Cardiac fibroblast (primary cell): ENCODE measurements at places on chromosomes 5 and 9.

GRCh38 chr5:61159836-61160235 is 2.4 kb downstream of the SMIM15 start:
- peak; percentile 37 for DNase-seq

GRCh38 chr5:96280946-96281393 is 152.1 kb downstream of the PCSK1 start:
- peak; percentile 35 for DNase-seq

DNA sequence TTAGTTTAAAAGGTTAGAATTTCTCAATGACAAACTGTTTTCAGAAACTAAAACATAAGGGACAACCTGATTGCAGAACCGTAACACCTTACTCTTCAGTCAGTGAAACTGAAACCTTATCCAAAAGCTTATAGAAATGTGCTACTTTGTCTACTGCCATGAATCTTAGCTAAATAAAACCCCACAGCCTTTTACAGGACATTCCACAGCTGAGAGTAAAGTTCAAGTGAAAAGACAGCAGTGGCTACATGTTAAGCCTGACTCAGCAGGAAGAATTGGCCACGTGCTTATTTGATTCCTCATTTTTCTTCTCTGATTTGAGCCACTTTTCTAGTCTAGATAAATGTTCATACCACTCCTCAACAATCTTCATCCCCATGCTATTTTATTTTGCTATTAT is 278.7 kb upstream of the ISL1 start:
- DNase-seq = no peak

DNA sequence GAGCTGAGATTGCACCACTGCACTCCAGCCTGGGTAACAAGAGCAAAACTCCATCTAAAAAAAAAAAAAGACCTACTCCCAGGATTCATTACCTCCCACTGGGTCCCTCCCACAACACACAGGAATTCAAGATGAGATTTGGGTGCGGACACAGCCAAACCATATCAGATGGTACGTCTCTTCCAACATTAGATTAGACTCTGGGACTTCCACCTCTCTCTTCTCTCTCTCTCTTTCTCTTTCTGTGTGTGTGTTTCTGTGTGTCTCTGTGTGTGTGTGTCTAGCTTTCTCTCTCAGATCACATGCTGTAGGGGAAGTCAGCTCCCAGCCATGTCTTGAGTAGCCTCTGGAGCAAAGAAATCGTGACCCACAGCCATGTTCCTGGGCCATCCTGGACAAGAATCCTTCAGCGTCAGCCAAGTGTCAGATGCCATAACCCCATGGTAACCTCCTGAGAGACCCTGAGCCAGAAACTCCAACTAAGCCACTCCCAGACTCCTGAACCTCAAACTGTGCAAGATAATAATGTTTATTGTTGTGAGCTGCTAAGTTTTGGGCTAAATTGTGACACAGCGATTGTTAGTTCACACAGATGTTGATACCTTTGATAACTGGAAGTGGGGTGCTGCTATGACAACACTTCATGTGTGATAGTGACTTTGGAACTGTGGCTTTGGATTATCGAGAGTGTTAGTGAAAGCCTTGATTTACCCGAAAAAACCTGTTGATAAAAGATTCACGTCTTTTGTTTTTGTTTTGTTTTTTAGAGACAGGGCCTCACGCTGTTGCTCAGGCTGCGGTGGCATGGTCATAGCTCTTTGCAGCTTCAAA is 4.1 kb upstream of the CMBL start:
- no peak for DNase-seq

DNA sequence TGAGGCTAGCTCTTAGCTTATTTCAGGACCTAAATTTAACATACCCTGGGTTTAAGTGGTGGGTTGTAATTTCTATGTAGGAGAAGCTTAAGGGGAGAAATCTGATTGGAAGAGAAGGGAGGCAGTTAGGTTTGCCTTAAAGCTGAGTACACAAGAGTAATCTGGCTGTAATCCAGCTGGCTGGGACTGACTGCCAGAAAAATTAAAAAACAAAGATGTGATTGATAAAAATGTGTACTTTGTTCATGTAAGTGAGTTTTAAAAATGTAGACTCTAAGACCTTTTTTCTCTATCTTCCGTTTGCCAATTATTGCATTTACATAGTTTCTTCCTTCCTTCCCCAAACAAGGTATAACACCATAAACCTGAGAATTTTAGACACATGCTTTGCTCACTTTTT is 17.5 kb upstream of the MSMP start:
- DNase-seq = peak; percentile 63

- DNase-seq = no peak
Observed at GRCh38 chr9:115832031-115832430, 321.6 kb upstream of the PAPPA start.

DNA sequence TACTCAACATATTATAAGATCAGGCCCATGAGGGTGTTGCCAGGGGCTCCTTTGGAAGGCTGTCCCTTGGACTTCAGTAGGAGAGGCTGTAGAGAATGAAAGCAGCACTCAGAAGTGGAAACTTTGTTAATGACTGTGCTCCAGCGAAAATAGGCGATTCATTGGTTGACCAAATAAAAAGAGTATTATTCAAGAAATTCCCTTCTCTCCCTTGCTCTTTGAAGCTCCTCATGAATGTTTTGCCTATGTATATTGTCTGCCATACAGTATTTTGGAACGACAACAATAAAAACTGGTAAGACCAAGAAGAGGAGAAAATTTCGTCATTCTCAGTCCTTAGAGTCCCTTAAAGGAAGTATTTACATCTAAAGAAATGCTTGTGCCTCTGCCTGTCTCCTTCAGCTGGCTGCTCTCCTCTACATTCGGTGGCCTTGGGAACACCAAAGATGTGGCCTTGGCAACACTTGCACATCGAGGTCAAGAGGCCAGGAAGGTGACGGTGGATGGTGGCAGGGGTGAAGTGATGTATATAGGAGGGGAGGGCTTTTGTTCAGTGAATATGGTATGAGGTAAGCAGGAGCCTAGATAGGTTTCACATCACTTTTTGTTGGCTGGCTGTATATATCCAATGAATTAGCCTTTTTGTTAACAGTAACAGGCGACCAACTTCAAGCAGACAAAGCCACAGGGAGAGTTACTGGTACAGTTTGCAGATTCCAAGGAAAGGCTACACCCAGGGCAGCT is 95.0 kb upstream of the ACTBL2 start:
- DNase-seq = no peak

DNA sequence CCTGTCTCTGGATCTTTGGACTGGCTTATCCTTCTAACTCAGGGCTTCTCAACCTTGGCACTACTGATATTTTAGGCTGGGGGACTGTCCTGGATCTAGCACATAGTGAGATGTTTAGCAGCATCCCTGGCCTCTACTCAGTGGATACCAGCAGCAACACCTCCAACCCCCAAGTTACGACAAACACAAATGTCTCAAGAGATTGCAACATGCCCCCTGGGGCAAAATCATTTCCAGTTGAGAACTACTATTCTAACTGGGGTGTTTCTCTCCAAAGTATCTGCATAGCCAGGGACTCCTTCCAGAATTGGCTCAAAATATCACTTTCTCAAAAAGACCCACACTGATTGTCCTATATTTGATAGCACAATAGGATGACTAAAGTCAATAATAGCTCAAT is 7.2 kb upstream of the TLR4 start:
- DNase-seq = no peak

DNA sequence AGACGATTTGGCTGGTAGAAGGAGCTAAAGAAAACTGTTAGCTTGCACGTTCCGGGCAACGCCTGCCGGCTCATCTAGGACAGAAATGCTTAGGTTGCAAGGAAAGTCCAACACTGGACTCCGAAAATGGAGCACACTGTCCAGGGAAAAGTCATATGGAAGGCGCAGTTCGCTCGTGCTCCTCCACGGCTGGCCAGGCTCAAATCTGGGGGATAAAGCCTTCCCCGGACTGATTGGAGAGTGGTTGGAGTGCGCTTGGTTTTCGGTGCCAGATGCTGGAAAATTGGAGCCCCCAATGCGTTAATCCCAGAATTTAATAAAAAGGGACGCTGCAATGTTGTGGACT is 955 bp downstream of the CDH6 start:
- DNase-seq = peak; percentile 18

GRCh38 chr9:23229890-23230317 is 596.1 kb downstream of the ELAVL2 start:
- DNase-seq = no peak

DNA sequence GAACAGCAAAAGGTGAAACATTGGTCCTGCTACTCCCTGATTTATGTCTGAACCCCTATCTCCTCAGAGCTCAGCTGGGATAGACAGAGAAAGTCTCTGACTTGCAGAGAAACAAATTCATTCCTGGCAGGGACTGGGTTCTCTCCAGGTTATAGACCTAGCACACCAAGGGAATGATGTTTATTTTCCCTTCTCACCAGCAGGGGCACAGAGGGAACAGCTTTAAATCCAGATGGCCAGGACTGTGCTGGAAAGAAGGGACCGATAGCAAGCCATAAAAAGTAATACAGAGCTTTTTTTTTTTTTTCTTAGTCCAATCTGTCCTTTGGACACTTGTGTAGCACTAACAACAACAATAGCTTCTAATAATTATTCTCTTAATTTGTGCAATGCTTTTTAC is 141.1 kb upstream of the C9orf72 start:
- no peak for DNase-seq

- no peak for DNase-seq
Observed at GRCh38 chr9:38073882-38074281, 4.9 kb upstream of the SHB start.

DNA sequence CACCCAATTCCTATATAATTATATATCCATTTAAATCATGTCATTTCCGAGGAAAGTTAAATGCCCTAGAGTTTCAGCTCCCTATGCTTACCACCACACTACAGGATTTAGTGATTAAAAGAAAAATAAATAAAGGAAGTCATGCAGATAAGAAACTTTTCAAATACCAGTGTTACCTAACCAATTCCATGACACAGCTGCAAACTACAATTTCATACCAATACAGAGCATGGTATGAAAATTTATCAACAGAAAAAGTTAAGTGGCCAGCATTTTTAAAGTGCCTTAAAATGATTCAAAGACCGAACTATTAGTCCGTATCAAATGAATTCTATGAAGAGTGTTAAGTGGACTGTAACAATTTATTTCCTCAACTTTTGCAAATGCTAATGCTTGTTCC is 35.9 kb downstream of the CEP120 start:
- DNase-seq = no peak

DNA sequence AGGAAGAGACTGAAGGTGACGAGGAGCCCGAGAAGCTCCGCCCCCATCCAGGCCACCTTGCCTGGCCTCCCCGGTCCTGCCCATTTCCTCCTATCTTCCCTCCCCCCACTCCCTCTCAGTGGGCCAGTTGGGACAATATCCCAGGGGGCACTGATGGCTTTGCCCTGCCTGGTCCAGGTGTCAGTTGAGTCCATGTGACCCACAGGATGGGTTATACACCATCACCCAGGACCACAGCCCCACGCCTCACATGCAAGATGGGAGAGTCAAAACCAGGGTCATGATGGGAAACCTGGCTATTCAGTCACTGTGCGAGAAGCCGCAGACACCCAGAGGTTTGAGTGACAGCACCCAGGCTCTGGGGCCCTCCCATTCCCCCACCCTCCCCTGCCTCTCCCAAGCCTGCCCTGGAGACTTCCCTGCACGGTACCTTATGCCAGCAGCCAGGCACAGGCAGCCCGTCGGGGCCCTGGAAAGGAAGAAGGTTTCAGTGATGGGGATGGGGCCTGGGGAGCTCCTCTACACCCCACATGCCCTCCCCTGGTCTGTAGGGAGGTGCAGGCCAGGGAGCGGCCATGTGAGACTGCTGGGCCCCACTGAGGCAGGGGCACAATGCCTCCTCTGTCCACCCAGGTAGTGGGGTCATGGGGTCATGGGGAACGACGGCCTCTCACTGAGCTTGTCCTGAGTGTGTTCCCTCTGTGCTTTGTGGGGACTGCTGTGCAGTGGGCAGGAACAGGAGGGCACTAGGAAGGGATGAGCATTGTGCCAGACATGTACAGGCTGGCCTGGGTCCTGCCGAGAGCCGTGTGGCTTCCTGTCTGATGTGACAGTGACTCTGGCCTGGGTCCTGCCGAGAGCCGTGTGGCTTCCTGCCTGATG is 6.3 kb upstream of the PHYKPL start:
- no peak for DNase-seq

GRCh38 chr5:67475489-67475888 is 278.9 kb upstream of the CD180 start:
- no peak for DNase-seq

DNA sequence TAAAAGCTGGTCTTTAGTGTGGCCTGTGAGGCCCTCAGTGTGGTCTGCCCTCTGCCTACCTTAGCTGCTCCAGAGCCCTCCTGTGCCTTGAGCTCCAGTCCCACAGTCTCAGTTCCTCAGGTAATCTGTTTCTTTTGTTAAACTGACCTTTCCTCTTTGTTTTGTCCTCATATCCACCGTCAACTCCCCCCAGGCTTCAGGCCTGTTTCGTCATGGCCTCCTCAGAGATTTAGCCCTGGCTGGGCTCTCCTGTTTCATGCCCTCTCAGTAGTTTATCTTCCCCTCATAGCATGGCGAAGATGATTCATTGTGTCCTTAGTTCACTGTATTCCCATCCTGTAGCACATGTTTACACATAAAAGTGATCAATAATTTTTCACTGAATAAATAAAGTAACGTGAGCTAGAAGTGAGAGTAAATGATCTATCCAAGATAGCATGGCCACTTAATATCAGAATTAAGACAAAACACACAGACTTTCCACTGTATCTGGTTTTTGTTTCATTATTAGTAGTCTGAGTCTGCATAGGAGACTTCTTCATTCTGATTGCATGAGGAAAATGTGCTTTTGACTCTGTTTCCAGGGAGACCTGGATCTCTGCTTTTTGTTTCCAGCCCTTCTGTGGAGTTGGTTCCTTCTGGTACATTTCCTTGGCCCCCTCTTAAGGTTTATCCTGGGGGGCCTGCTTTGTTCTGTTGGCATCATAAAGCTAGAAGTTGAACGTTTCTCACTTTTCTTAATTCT is 70.5 kb downstream of the SNX24 start:
- no peak for DNase-seq

GRCh38 chr5:93092349-93093105 is 488.5 kb downstream of the NR2F1-AS1 start:
- DNase-seq = peak; percentile 73

- DNase-seq = no peak
Observed at GRCh38 chr5:145806923-145807322, 28.2 kb downstream of the PRELID2 start.

GRCh38 chr9:106921341-106921899 is 58.5 kb downstream of the ZNF462 start:
- peak; percentile 50 for DNase-seq

DNA sequence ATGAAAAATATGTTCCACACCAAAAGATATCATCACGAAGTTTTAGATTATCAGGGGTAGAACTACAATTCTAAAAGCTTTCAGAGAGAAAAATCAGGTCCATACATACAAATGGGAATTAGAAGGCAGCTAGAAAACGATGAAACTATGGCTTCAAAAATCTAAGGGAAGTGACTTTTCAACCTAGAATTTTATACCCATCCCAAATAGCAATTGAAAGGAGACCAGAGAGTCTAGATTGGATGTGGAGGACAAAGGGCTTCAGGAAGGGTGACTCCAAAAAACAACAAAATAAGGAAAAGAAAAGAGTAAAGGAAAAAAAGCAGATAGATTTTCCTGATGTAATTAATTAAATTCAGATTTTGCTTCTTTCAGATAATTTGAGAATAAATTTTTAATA is 72.0 kb upstream of the CEP78 start:
- no peak for DNase-seq
